ENCODE measurements at places on chromosomes 2 and 18.

DNA sequence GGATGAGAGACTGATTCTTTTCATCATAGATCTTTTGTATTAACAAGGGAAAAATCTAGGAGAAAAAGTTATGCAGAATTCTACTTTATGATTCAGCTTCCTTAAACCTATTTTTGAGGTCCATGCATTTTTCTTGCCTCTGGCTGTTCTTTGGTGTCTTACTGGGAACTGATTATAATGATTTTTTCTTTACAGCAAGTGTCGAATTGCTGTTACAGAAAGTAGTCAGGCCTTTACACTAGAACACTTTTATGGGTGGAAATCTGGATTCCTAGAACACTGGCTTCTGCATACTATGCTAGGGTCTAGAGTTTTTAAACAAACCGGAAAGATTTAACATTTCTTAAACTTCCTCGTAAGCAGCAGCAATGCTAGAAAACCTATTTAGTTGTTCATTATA lies 302.6 kb downstream of the NUP35 start:
- no peak for DNase-seq

GRCh38 chr18:61664419-61665084 lies 228.3 kb downstream of the RNF152 start:
- no peak for DNase-seq

DNA sequence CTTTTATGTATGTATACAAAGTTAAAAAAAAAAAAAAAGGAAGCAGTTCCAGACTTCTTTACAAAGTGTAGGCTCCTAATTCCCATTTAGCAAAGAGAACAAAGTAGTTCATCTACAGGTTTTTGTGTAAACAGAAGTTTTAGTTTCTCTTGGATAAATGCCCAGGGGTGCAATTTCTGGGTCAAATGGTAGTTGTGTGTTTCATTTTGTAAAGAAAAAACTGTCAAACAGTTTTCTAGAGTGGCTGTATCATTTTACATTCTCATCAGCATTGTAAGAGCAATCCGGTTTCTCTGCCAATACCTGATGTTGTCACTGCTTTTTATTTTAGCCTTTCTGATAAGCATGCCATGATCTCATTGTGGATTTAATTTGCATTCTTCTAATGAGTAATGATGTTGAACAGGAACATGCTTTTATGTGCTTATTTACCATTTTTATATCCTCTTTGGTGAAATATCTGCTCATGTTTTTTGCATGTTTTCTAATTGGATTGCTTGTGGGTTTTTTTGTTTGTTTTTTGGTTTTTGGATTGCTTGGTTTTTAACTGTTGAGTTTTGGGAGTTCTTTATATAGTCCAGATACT lies 16.6 kb upstream of the PSME4 start:
- no peak for DNase-seq

GRCh38 chr18:69021211-69021805 lies 223.4 kb downstream of the CCDC102B start:
- no peak for DNase-seq

DNA sequence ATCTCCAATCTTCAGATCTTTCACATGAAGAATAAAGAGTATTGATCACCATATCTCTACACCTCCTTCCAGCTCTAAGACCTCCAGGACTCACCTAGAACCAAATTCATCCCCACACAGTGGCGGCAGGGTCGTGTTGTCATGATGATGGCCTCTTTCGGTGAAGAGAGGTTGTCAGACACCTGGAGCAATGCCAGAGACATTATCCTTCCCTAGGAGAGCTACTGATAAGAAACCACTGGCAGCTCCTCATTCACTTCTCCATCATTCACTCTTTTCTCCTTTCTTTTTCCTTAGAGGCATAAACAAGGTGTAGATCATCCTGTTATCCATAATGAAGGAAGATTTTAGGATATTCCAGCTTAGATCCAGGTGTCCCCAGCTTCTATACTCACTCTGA lies 197.9 kb upstream of the TNP1 start:
- DNase-seq, result no peak

DNA sequence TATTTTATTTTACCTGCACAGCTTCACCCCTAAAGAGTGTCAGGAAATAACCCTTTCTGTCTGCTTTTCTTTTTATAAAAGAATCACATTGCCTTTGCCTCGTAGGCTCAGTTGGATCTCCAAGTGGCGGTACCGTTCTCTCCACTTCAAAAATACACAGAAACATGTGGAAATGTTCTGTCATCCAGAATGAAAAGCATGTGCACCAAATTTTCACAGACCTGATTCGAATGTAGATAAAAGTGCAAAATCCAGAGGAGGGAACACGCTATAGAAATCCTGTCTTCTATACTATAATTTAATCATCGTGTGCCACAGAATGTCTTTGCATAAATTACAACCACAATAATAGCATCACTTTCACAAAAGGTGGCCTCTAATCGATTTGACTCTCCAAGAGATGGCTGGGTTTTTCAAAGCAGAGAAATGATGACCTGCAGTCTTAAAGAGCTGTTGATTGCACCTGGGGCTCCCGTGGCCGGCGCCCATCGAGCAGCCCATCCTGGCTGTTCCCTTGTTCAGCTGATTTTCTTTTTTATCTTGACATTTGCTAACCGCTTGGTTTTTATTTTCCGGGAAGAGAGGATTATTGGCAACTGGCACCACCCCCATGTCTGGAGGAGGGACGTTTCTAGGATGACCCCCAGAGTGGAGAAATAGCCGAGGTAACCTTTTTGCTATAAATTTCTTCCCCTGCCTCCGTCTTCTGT lies 290.2 kb downstream of the SOX11 start:
- no peak for DNase-seq

- DNase-seq, result no peak
Observed at GRCh38 chr2:198660501-198660900, 797.2 kb downstream of the SATB2 start.

GRCh38 chr18:76850112-76850511 lies 27.8 kb downstream of the ZNF236 start:
- no peak for DNase-seq

GRCh38 chr2:201642579-201643215 lies 606 bp downstream of the TMEM237 start:
- DNase-seq, result peak; percentile 80

GRCh38 chr2:160380000-160380570 lies 113.5 kb downstream of the RBMS1 start:
- no peak for DNase-seq

GRCh38 chr2:88690591-88691338 lies 708 bp upstream of the RPIA start:
- peak; percentile 9 for DNase-seq

DNA sequence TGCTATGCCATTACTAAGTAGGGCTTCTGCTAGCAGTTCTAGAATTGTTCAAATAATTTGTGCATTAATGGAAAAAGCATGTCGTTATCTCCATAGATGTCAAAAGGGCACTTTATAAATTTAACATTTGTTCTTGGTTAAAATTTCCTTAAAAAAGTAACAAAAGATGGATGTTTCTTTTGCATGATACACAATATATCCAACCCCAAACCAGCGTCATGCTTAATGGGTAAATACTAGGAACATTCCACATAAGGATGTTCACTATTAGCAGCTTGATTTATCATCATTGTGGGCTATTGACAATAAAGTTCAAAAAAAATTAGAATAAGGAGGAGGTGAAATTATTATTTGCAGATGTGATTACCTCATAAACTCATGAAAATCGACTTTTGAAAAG lies 79.7 kb downstream of the GREB1L start:
- DNase-seq, result no peak

- DNase-seq, result no peak
Observed at GRCh38 chr18:76405280-76405679, 89.8 kb downstream of the ZNF516 start.

GRCh38 chr2:33786881-33787280 lies 187.8 kb upstream of the FAM98A start:
- no peak for DNase-seq

DNA sequence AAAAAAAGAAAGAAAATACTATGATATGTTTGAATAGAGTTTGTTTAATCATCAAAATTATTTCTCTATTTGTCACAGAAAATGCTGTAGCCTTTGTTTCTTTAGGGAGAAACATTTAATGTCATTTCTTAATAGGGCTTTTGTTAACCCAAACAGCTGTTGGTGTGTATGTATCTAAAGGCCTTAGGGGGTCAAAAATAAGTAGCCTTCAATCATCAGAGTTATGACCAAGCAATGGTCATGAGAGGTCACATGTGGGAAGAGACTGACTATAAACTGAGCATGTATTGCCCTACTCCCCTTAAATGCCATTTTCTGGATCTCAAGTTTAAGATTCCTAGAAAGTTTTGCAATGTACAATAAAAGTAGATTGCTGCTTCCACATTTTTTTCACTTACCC lies 22.7 kb downstream of the HNMT start:
- no peak for DNase-seq

- no peak for DNase-seq
Observed at GRCh38 chr2:219444566-219445091, 10.0 kb downstream of the SPEG start.

DNA sequence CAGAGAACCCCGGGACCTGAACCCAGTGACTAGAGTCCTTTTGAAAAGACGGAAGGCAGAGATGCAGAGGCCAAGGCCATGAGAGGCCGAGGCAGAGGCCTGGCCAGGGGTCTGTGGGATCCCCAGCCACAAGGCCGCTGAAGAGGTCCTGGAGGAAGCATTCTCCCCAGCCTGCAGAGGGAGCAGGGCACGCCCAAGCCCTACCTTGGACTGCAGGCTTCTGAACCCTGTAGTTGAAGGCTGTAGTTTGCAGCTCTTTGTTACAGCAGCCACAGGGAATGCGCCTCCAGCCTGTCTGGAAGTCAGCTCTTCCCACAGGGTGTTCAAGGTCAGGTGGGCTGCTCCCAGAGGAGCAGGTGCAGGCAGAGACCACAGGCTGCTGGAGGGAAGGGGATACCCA lies 22.1 kb upstream of the PXDN start:
- DNase-seq, result no peak

DNA sequence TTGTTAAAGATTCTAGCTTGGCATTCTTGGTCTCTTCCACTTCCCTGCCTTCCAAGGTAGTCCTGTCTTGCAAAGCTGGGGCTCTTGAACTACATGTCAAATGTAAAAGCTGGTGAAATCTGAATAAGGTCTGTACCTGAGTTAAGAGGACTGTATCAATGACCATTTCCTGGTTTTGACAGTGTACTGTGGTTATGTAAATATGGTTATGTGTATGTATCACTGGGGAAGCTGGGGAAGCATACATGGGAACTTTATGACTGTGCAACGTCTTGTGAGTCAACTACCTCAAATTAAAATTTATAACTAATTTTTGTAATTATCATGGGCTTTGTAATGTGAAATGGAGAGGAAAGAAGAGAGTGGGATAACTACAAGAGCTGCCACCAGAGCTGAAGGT lies 81.7 kb downstream of the COL4A4 start:
- DNase-seq, result no peak

DNA sequence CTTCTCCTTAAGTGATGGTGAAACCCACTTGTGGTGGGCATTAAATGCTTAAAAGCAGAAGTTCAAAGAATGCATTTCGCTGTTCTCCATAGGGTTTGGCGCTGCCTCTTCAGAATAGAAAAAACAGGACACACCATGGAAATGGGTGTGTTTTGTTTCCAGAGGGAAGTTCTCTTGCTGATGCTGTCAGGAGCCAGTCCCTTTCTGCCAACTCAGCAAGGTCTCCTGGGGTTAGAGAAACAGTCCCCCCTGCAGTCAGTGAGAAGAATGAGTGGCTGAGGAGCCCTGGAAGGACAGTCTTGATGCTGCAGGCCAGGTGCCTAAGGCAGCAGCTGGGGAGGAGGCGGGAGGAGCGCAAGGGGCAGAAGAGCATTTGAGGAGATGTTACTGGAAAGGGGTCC lies 37.8 kb upstream of the ASAP2 start:
- DNase-seq, result no peak

DNA sequence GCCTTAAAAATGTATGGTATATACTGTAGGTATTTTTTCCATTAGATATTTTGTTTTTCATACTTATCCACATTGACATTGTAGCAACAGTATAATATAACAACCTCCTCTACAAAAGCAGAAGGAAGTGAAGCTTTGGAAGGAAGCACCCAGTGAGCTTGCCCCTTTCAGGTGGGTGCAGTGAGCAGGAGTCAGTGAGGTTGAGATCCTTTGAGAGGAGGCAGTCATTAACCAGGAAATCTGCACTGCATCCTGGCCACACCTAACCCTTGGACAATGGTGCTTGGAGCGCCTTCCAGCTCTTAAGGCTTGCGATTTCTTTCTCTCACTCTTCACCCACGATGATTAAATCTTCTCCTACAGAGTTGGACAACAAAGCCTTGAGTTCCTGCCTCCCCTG lies 13.9 kb downstream of the IL37 start:
- DNase-seq, result no peak

- no peak for DNase-seq
Observed at GRCh38 chr18:62107881-62108280, 79.0 kb downstream of the PIGN start.

DNA sequence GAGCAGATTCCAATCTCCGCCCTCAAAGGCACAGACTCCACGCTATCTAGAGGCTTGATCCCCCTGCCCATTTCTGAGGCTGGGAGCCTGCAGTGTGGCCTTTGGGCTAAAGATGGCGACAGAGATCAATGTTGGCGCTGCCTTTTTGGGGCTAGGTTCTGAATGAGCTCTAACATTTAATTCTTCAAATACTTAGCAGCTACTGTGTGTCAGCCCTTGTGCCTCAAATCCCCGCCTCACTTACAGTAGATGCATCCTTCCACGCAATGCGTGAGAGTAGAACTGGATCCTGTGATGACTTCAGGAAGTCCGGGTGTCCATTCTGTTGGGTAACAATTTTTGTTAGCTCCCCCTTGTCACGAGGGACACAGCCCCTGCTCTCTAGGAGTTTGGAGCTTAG lies 12.4 kb downstream of the IL1F10 start:
- DNase-seq, result peak; percentile 27

- no peak for DNase-seq
Observed at GRCh38 chr18:62102221-62102620, 84.6 kb downstream of the PIGN start.

DNA sequence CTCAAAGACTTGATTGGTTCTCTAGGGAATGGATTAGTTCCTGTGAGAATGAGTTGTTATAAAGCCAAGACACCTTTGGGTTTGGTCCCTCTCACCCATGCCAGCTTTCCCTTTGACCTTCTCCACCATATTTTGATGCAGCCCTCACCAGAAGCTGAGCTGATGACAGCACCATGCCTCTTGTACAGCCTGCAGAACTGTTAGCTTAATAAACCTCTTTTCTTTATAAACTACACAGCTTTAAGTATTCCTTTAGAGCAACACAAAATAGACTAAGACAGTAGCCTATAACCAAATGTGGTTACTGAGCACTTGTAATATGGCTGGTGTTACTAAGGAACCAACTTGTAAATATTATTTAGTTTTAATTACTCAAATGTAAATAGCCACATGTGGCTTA lies 55.1 kb downstream of the BAZ2B start:
- DNase-seq, result no peak

DNA sequence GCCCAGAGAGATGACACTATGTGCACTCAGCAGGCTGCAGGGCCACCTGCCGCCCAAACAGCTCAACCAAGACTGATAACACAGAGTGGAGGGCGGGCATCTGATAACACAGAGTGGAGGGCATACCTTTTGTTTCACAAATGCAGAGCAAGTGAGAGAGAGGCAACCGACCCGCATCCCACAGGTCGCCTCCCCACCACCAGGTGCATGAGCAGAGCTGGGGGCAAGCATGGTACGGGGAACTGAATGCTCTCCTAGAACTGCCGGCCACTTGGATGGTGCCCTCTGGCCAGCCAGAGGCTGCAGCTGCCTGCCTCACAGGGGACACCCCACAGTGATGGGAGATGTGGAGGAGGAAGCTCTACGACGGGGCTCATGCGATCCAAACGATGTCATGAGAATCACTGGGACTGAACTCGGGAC lies 49.5 kb downstream of the ANO7 start:
- no peak for DNase-seq

All from GM19239 (cell line).